ENCODE measurements at places on chromosomes 5 and 9.

- DNase-seq, result no peak
Measured at GRCh38 chr9:88577256-88578120, 42.5 kb downstream of the NXNL2 start.

- no peak for DNase-seq
Measured at GRCh38 chr5:125196481-125197111, 450.2 kb upstream of the ZNF608 start.

- DNase-seq, result no peak
Measured at GRCh38 chr5:8048920-8049319, 180.0 kb downstream of the MTRR start.

GRCh38 chr5:156411-157072, 34.8 kb upstream of the LRRC14B start:
- no peak for DNase-seq

DNA sequence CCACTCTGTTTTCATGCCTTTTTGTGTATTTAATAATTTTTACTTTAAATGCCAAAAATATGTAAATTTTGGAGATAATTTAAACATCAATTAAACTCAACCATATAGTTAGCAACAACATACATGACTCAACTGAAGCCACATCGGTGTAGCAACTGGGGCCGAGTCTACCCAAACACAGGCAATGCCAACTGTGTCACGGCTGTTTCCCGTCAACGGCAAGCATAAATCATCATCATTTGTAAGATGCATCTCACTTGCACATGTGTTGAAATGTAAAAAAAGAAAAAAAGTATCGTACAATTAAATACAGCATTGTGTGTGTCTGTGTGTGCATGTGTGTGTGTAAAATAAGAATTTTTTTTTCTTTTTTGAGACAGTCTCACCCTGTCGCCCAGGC, 160.1 kb upstream of the TAS2R1 start:
- no peak for DNase-seq

GRCh38 chr9:13282998-13283397, 3.5 kb upstream of the MPDZ start:
- no peak for DNase-seq

DNA sequence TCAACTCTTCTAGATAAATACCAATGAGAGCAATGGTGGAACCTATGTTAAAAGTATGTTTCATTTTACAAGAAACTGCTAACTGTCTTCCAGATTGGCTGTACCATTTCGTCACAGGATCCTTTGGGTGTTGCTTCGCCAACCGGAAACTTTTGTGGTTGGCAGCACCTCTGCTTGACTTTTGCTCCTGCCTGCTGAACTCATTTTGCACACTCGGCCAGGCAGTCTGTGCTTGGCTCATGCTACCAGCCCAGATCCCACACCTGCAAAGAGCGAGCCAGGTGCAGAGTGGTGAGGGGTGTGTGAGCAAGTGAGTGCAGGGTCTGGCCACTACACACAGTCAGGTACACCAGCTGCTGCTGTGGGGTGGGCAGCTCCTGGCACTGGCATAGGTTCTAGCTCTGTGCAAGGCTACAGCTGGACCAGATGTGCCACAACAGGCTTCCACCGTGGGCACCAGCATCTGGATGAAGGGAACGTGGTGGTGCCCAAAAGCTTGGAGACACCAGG, 422.3 kb downstream of the PRR16 start:
- no peak for DNase-seq

DNA sequence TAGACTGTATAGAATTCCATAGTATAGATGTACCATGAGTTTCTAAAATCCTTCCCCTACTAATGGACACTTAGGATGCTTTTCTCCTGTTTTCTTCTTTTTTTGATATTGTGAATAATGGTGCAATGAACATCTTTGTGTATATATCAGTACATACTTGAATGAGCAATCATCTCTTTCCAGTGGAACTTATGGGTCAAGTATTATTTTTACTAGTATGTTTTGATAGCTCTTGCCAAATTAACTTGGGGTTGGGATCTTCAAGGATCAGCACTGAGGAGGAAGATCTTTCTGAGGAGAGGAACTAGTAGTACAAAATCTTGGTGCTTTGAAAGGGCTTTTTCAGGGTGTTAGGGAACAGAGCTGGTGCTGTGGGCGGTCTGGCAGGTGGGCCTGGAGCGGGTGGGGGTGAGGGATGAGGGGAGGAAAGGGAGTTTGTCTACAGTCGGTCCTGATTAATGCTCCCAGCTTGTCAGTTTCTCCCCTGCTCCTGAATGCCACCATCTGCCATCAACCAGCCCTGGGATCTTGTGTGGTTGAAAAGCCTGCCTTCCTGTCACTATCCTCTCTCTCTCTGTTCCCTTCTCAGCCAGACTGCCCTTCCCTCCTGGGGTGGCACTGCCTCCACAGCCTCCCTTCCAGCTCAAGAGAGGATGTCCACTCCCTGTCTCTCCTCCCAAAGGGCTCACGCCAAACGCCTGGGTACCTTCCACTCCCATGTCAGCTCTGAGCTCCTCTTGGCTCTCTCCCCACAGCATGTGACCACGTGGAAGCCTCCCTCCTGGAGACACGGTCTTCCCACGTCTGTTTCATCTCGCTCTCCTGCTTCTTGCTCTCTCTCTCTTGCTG, 185.9 kb downstream of the DAB2IP start:
- no peak for DNase-seq

DNA sequence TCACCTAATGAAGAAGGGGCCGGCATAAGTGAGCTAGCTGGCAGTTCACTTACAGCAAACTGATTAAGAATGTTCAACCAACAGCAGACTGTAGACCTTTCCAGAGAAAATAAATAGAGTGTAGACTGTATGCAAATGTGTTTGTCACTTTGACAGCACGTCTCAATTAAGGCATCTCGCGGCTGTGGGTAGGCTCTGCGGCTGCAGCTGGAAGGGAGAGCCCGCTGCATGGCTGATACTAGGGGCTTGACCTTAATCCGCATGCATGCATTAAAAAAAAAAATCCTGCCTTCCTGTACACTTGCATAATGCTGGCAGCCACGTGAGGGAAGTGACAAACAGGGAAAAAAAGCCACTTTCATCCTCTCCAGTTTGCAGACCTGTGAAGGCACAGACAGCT, 82.3 kb downstream of the CRB2 start:
- no peak for DNase-seq

DNA sequence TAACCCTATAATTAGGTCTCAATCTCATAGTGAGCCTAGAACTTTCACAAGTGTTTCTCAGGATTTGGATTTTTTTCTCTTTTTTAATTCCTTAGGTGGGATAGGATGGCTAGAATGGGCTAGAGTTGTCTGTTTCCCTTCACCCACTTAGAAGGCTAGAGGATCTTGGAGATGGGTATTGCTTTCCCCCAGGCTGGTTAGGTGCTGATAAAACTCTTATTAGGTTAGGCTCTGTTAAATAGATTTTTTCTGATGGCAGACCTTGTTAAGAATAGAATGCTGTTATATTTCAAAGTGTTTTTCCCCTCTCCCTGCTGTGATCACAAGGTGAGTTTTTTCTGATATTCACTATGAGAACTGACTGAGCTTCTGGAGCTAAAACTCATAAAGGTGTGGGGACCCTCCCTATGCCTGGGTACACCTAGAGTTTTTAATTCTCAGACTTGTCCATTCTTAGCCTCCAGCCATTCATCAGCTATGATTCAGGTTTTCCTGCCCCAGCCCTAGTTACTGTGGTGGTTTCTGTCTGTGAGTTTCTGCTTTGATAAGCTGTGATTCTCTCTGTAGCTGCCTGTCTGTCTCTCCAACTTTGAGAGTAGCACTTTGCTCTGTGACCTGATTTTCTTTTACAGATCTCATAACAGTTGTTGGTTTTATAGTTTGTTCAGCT, 132.4 kb downstream of the HACD4 start:
- no peak for DNase-seq

GRCh38 chr5:100409660-100410151, 125.5 kb upstream of the FAM174A start:
- no peak for DNase-seq

GRCh38 chr5:40606077-40606765, 73.5 kb upstream of the PTGER4 start:
- DNase-seq, result no peak

DNA sequence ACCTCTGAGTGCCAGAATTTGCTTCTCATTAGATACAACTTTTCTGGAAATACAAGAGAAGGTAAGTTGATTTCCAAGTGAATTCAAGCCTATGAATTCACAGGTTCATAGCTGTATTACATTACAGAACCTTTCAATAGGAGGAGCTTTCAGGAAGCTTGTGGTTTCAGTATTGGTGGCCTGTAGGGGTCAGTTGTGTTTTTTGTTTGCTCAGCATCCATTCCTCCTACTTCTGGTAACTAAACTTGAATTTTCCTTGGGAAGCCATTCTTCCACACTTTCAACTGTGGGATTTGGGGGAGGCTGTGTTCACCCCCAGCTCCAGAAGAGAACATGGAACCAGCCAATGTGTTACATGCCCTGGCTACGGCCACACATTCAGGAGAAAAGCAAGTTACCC, 5.6 kb upstream of the CYSTM1 start:
- no peak for DNase-seq

DNA sequence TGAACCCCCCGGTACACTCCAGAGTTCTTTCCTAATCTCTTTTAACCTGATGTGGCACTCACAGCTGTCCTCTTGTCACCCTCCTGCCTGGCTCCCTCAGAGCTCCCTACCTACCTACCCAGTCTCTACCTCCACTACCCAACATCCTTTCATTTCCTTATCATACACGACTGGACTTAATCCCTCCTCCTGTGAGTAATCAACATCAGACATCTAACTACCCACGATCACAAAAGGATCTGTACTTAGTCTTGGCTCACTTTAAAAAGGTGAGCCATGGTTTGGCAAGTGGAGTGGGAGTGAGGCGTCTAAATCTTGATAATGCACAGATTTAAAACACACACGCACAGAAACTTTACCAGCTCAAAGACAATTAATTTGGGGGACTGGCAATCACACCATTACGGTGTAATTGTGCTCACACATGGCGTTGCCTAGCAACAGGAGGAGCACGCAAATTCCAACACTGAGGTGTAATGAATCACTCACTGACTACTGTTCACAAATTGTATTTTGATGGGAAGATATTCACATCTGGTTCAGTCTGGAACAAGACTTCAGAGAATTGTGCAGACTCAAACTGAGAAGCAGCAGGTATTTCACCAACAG, 235.9 kb downstream of the EPB41L4A start:
- DNase-seq, result no peak

DNA sequence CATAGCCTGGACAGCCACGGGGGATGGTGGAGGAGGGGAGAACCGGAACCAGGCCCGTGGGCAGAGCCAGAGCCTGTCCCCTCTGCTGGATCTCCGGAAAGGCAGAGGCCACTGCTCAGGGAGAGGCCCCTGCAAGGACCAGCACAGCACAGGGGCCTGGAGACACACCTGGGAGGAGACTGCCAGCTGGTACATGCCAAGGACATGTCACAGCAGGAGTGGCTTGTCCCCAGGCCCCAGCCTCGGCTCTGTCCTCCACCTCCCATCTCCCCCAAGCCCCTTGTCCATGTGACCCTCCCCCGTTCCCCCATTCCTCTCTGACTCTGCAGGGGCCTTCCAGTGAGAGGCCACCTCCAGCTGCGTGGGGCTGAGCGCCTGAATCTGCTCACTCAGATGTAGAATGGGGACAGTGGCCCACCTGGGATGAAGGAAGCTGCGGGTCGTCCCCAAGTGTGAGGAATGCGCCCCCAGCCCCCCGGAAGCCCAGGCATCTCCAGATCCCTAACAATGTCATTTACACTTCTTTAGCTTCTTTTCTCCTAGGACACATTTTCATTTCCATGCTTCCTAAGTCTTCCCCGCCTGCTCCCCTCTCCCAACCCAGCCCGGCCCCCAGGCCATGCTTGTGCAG, 349.6 kb upstream of the IRX2 start:
- no peak for DNase-seq

DNA sequence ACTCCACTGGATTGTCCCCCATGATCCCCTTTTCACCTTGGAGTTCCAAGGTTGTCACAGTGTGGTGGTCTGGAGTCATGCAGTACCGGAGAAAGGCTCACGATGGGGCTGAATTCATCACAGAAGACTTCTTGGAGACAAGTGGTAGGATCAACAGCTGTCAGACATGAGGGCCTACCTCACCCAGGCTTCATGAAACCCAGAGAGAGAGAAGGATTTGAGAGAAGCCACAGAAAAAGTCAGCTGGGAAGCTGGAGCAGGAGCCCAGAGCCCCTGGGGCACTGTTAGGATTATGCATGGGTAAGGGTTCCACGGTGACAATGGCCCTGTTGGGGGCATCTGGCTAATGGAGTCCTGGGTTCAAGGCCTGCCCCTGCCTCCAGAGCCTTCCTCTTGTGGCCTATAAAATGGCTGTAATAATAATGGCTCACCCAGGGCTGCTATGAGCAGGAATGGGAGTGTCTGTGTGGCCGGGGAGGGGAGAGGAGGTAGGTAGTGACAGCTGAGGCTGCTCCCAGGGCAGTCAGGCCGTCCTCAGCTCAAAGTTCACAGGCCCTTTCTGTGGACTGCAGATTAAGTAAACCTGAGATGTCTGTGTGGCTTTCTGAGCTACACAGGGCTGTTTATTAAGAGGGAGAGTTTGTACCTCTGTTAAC, 910 bp downstream of the TRIM14 start:
- no peak for DNase-seq

DNA sequence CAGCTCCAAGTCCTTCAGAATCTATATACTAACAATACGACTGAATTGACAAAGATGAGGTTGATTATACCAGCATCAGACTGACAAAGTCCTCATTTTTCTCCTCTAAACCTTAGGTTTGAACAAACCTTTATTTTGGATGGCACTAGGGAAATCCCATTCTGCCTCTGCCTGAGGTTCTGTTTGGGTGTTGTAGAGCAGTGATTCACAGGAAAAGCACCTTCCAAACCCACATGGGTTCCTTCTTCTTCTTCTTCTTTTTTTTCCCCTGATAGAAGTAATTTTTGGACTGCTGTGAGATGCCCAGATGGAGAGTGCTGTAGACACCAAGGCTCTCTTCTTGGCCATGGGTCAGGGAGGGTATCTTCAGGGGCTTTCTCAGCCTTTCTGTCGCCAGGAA, 164.9 kb upstream of the PAPPA start:
- DNase-seq, result no peak

GRCh38 chr5:158923799-158924551, 175.7 kb downstream of the EBF1 start:
- no peak for DNase-seq

- no peak for DNase-seq
Measured at GRCh38 chr9:121786998-121787422, 135.6 kb downstream of the DAB2IP start.

- DNase-seq, result no peak
Measured at GRCh38 chr5:174581479-174581878, 142.9 kb upstream of the MSX2 start.

GRCh38 chr5:14672082-14672481, 7.6 kb downstream of the OTULIN start:
- DNase-seq, result no peak

DNA sequence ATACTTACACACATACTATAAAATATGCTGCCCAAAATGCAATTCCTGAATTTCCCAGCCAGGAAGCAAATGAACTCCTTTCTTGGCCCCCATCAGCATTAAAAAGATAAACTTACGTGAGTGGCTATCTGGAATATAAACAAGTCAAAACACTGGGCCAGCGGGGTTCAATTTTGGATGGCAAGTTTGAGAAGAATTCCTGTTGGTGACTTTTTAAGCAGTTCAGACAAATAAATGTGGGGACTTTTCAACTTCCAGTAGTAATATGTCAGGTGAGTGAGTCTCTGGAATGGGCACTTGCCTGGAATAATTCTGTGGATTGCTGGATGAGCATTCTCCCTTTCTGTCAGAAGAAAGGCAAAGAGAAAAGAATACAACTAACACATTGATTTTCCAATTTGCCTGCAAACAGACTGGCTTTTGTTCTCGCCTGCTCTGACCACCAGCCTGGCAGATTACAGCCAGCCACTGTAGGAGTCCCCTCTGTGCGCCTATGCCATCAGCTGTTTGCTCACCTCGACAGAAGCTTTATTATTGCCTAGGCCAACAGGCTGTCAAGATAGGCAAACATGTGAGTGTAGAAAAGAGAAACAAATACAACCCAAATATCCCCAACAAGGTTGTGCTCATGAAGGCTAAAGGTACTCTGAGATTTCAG, 78.6 kb downstream of the MRPS27 start:
- DNase-seq, result no peak

Measured in T-helper 17 cell (primary cell).